ENCODE measurements at places on chromosomes 6 and 20. TPM values are rescaled to one million over a fixed set of nuclear protein-coding genes. Genes with fewer than 3 reads are reported as not detected.

Gene ADGRB3
- 0.60 TPM for total RNA-seq

Gene ULBP1
- total RNA-seq: 0.24 TPM

Gene HRH3
- total RNA-seq: not detected

Gene PGC
- not detected for total RNA-seq

GRCh38 chr6:109713097-109713496 lies 22.0 kb downstream of the FIG4 start:
- no peak for DNase-seq

- no peak for DNase-seq
Measured at GRCh38 chr20:11993886-11994461, 76.3 kb downstream of the BTBD3 start.

GRCh38 chr20:52889225-52889624 lies 82.9 kb upstream of the TSHZ2 start:
- no peak for DNase-seq

DNA sequence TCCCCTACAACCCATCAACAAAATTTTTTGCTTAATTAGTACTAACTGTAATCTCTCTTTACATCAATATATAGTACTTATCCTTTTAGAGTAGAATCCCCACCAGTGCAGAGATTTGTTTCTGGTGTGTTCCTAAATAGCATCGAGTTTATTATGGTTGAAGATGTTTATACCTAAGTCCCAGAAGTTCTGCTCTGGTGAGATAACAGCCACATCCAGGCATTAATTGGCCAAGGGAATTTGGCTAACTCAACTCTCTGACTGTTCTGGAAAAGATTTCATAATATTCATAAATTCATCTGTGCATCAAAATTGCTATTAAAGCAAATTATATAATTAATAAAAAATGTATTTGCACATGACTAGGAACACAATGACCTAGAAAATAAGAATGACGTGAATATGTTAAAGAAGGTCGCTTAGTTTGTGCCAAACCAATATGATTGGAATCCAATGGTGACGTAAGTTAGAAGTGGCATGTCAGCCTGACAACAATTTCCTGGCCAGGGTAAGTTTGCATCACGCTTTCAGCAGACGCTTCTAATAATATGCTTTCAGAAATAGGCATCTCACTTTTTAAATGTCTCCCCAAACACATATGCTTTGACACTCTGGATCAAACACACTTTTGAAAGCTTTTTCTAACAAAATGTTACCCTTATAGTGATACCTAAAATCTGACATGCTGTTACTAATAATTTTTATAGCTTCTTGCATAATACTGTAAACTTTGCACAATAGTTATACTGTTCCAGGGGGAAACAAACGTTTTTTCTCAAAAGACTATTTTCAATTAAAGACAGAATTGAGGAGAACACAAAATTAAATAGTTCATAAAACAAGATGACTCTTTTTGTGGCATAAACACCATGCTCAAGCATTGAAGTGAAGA lies 236.7 kb downstream of the TENT5A start:
- DNase-seq: no peak

GRCh38 chr6:113564371-113565171 lies 292.6 kb upstream of the MARCKS start:
- peak; percentile 93 for DNase-seq

GRCh38 chr6:30964075-30964474 lies 19.4 kb upstream of the MUC21 start:
- DNase-seq: no peak

GRCh38 chr6:39049575-39050283 lies 1.1 kb downstream of the GLP1R start:
- no peak for DNase-seq

Measured in heart right ventricle (tissue), 16 donors.